ENCODE measurements at places on chromosomes 13 and 19. TPM values are rescaled to one million over a fixed set of nuclear protein-coding genes. Genes with fewer than 3 reads are reported as not detected.

Gene MEF2B
- total RNA-seq, result 4.3 TPM

Gene CYP2A6
- 1.9 TPM for total RNA-seq

Gene MEIOSIN
- total RNA-seq, result not detected

Gene TNFSF13B
- total RNA-seq, result 7.2 TPM

Gene SPIB
- total RNA-seq, result 1.8 TPM

Data from mucosa of gallbladder (tissue), 1 donor.